ENCODE measurements at places on chromosomes 3 and 15. TPM values are rescaled to one million over a fixed set of nuclear protein-coding genes. Genes with fewer than 3 reads are reported as not detected.

Gene CYFIP1
- total RNA-seq = 171 TPM

Gene ASB14
- not detected for total RNA-seq

Gene TOMM70
- 52.1 TPM for total RNA-seq

Gene RBP2
- total RNA-seq = not detected

Gene CDCP1
- 58.9 TPM for total RNA-seq

Gene CPB1
- total RNA-seq = not detected

Gene DCLK3
- not detected for total RNA-seq

Gene SMCO1
- not detected for total RNA-seq

Gene GOLGA8K
- total RNA-seq = 0.40 TPM

Gene TMEM212
- not detected for total RNA-seq

Gene XCR1
- not detected for total RNA-seq

Gene TRH
- total RNA-seq = not detected

Gene CCR9
- not detected for total RNA-seq

Gene WDR53
- 7.4 TPM for total RNA-seq

Gene KNG1
- not detected for total RNA-seq

Gene TP63
- under 0.01 TPM for total RNA-seq

Gene LRRC31
- total RNA-seq = 1.2 TPM

Gene IL17RD
- 2.8 TPM for total RNA-seq

Gene ZNF774
- 2.4 TPM for total RNA-seq

Gene KIF7
- total RNA-seq = 1.4 TPM

Gene GPR149
- not detected for total RNA-seq

Gene GRM7
- not detected for total RNA-seq

Gene CILP
- 0.40 TPM for total RNA-seq

Gene MUC13
- total RNA-seq = not detected

Gene OR5K2
- not detected for total RNA-seq

Gene PEX5L
- 0.15 TPM for total RNA-seq

Gene MORC1
- total RNA-seq = under 0.01 TPM

Gene RTP3
- not detected for total RNA-seq

Gene FAM107A
- total RNA-seq = 0.60 TPM

Gene FOXB1
- not detected for total RNA-seq

Gene TLR9
- total RNA-seq = not detected
